ENCODE measurements at places on chromosomes 12 and 14.

GRCh38 chr12:56104815-56105608 is 653 bp downstream of the PA2G4 start:
- DNase-seq = no peak

DNA sequence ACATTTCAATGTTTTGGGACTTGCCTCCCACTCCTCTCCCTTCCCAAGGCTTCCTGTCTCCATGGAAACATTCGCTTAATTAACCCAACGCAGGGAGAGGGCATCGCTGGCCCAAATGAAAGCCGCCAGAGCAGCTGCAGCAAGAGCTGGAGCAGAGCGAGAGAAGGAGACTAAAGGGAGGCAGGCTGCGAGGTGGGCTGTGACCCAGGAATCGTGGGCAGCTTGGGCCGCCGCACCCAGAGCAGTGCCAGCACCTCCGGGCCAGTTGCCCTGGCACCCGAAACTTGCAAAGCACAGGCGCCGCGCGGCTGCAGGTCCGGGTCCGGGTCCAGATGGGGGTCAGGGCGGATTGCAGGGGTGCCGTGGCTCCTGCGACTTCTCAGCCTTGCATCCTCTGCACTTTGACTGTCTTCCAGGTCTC is 43.5 kb upstream of the PTPRQ start:
- DNase-seq = no peak

GRCh38 chr12:68786929-68787328 is 21.0 kb upstream of the MDM2 start:
- no peak for DNase-seq

DNA sequence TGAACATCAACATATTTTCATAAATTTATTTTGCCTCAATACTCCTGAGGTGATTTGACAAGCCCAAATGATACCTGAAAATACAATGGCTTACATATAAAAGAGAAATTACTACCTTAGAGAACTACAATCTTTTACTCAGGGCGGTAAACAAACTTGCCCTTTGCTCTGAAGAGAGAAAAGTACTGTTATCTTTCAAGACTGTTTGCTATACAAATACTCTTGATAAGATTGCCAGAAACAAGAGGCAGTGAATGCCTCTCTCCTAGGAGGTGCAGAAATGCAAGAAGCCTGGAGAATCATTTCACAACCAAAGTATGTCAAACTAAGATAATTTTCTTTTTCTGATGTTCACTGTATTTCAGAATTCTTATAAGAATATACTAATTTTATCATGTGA is 160.3 kb downstream of the ALX1 start:
- DNase-seq = no peak

DNA sequence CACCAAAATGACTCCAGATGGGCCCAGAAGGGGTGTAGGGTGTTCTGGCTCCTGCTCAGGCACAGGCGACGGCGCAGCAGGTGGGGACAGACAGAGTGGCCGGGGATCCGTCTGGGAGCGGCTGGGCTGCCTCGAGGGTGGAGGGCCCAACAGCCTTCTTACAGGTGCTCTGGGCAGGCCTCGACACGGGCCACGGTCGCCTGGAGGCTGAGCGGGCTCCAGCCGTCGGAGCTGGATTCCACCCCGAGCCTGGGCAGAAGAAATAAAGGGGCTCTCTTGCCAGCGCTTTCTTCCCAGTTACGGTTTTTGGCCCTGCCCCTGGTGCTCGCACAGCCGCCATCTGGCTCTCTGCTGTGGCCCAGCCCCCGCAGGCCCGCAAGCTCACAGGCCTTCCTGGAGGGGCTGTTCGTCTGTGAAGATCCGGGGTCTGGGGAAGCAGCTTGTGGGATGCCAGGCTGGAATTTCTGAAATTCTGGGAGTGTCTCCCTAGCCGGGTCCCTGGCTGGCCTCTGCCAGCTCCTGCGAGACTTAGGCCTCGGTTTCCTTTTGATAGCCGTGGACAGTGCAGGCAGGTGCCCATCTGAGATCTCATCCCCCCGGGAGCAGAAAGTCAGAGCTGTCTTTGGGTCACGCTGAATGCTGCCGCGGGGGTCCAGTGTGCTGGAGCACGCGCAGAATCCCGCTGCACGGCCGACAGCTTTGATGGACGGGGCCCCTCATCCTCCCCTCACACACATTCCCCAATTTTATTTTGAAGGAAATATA is 122.7 kb downstream of the PAPOLA start:
- no peak for DNase-seq

DNA sequence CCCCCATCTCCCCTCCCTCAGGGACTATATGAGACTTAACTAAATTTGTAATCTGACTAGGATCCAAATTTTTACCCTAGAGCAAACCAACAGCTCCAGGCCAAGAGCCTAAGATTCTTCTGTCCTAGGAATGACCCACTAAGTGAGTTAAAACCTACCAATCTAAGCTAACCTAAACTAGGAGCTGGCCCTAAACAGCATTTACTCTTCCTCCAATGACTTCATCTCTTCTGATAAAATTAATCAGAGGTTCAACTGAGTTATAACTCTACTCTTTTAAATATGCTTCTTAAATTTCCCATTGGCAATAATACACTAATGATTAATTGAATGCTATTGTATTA is 39.9 kb upstream of the TMPO start:
- DNase-seq = no peak

GRCh38 chr12:15620741-15621539 is 168.2 kb downstream of the EPS8 start:
- DNase-seq = no peak

- no peak for DNase-seq
Observed at GRCh38 chr14:32474478-32475195, 145.5 kb downstream of the AKAP6 start.

- no peak for DNase-seq
Observed at GRCh38 chr12:107355004-107355565, 261.7 kb upstream of the CRY1 start.

DNA sequence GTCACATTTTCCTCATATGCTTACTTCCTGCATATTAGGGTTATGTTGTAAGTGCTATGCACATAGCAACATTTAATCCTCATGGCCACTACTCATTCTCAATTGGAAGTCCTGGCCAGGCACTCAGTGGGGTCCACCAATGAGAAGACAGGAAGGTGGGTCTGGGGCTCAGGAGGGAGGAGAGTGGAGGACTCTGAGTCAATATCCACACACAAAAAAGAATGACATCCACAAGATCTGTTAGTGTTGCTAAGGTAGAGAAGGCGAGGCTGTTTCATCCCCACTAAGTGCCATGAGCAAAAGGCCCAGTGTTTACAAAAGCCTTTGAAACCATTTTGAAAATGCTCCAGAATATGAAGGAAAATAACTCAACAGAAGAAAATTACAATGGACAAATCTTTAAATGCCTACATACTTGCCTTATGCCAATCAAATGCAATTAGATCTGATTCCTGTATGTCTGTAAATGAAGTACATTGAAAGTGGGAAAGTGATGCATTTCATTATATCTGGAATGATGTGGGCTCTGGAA is 53.9 kb downstream of the EID3 start:
- no peak for DNase-seq

- no peak for DNase-seq
Observed at GRCh38 chr12:26264215-26264838, 69.0 kb downstream of the SSPN start.

GRCh38 chr12:80195074-80195726 is 95.9 kb downstream of the OTOGL start:
- peak; percentile 33 for DNase-seq

- DNase-seq = peak; percentile 29
Observed at GRCh38 chr12:9049520-9050133, 60.3 kb downstream of the KLRG1 start.

DNA sequence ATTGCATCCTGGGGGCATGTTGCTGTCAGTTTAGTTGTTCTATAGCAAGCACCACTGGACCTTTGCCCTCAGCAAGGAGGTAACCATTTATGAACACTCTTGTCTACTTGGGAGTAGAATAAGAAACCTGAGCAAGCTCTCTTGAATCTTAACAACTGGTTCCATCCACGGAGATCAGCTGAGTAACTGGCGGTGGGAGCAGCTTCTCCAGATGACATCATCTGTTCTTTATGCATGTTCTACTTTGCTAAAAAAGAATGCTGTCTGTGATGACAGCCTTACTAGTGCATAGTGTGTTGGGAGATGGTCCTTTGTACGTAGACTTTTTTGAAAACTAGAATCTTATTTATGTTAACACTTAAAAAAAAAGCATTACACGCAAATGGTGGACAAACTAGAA is 17.7 kb downstream of the SLC4A8 start:
- DNase-seq = no peak

GRCh38 chr12:6834873-6835272 is 5.9 kb upstream of the GNB3 start:
- DNase-seq = no peak

- no peak for DNase-seq
Observed at GRCh38 chr12:52127683-52128450, 48.4 kb downstream of the SMIM41 start.

DNA sequence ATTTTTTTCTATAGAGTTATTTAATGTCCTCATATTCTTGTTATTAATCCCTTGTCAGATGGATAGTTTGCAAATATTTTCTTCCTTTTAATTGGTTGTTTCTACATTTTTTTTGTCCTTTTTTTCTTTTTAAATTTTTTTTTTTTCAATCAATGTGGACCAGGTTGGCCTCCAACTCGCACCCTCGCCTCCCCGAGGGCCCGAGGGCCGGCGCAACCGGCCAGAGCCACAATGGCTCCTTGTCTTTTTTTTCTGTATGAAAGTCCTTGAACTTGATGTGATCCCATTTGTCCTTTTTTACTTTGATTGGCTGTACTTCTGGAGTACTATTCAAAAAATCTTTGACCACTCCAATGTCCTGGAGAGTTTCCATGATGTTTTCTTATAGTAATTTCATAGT is 17.7 kb upstream of the SLCO1B1 start:
- DNase-seq = no peak

GRCh38 chr12:107610021-107610859 is 75.4 kb upstream of the PWP1 start:
- peak; percentile 41 for DNase-seq

DNA sequence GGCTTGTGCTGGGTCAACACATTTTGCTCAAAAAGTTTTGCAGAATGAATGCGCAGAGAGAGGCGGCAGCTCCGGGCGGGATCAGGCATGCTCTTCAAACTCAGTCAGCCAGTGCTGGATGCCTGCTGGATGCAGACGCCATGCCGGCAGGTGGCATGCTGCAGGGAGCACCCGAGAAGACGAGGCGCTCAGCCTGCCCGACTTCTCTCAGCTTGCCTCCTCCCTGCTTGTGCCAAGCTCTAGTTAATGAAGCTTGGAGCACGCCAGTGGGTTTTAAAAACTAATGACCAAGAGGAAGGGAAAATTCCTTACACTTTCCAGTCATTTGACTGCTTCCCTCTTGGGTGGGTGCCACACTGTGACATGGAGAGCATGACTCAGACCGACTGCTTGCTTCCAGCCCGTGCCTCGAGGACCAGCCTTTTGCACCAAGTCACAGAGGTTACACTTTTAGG is 39.8 kb downstream of the SLC24A4 start:
- DNase-seq = no peak

DNA sequence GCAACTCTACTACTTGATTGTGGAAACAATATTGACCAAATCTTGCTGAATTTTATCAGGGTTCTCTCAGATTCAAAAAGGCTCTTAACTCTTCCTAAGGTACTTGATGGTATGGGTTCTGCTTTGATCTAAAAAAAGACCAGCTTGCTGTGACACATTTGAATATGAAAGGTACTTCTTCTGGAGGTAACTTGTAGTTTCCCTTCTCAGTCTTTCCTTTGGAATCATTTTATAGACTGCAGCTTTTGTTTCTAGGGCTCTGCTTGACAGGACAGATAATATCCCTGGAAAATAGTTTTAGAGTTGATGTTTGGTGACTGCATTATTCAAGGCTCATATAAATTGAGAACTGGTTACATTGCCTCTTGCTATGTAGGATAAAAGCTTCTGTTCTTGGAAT is 251.9 kb downstream of the FUT8 start:
- DNase-seq = no peak

GRCh38 chr14:101604935-101605780 is 43.9 kb downstream of the DIO3 start:
- DNase-seq = no peak

DNA sequence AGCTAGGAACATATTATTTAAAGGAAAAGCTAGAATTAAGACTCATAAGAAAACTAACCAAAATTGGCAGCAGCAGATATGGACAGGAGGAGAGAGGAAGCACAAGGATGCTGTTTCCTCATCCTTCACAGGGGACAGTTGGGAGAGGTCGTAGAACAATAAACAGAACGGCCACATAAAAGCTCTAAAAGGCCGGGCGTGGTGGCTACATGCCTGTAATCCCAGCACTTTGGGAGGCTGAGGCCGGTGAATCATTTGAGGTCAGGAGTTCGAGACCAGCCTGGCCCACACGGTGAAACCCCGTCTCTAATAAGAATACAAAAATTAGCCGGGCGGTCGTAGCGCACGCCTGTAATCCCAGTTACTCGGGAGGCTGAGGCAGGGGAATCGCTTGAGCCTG is 10.5 kb downstream of the TCL1B start:
- no peak for DNase-seq

- no peak for DNase-seq
Observed at GRCh38 chr14:20688167-20688839, at the start of gene ANG. Gene ANG (plus strand): TSS chr14:20688764. CDS start chr14:20693565, 4,801 bp downstream.

DNA sequence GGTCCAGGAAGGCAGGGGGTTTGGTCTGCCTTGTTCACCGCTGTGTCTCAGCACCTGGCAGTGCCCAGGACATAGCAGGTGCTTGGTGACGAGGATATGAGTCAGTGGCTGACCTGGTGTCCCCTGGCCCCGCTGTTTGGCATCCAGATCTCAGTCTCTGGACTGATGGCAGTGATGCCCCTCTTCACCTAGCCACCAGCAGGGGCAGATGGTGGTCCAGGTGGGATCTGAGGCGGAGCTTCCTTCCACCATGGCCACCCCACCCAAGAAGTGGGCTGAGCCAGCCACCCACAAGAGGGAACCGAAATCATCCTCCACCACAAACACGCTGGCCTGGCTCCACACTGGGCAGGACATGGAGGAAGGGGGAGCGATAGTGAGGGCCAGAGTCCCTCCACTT is 16.1 kb upstream of the SH2B3 start:
- no peak for DNase-seq

- DNase-seq = peak; percentile 5
Observed at GRCh38 chr12:52580496-52580895, 6.9 kb upstream of the KRT74 start.

- no peak for DNase-seq
Observed at GRCh38 chr14:92544051-92544720, 30.6 kb downstream of the RIN3 start.

DNA sequence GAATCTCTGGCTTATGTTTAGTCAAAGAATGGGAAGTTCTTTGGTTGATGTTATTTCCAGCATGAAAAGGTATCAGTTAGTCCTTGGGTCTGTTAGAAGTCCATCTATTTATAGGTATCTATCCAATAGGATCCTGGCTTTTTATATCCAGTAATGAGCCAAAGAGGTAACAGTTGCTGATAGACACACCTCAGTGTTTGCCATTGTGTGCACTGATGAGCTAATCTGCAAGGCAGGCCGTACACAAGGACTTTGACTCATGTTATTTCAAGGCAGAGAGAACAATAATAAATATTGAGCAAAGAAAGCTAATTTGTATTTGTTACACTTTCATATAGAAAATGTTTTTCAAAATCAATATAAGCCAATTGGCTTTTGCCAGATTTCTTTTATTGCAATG is 56.4 kb downstream of the GLT1D1 start:
- no peak for DNase-seq

- no peak for DNase-seq
Observed at GRCh38 chr14:74554742-74555362, 57.2 kb downstream of the LTBP2 start.
